ENCODE measurements at places on chromosomes 6 and 20.

- DNase-seq = no peak
Measured at GRCh38 chr20:41902346-41902745, 284.2 kb upstream of the CHD6 start.

DNA sequence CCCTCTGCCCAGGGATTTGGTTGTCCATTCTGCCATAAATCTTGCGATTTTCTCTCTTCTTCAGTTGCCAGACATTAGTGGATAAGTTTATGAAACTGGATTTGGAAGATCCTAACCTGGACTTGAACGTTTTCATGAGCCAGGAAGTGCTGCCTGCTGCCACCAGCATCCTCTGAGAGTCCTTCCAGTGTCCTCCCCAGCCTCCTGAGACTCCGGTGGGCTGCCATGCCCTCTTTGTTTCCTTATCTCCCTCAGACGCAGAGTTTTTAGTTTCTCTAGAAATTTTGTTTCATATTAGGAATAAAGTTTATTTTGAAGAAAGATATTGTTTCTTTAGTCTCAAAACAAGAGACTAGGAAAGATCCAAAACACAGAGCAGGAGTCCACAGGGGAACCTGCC lies at the start of gene SAPCD1:
Gene SAPCD1, plus strand, starts transcription at position 301 of the 400 bp plus-strand sequence. CDS start 399 bp downstream, outside the sequence.
- DNase-seq = no peak

- DNase-seq = no peak
Measured at GRCh38 chr6:33040157-33040556, 30.8 kb upstream of the HLA-DOA start.

DNA sequence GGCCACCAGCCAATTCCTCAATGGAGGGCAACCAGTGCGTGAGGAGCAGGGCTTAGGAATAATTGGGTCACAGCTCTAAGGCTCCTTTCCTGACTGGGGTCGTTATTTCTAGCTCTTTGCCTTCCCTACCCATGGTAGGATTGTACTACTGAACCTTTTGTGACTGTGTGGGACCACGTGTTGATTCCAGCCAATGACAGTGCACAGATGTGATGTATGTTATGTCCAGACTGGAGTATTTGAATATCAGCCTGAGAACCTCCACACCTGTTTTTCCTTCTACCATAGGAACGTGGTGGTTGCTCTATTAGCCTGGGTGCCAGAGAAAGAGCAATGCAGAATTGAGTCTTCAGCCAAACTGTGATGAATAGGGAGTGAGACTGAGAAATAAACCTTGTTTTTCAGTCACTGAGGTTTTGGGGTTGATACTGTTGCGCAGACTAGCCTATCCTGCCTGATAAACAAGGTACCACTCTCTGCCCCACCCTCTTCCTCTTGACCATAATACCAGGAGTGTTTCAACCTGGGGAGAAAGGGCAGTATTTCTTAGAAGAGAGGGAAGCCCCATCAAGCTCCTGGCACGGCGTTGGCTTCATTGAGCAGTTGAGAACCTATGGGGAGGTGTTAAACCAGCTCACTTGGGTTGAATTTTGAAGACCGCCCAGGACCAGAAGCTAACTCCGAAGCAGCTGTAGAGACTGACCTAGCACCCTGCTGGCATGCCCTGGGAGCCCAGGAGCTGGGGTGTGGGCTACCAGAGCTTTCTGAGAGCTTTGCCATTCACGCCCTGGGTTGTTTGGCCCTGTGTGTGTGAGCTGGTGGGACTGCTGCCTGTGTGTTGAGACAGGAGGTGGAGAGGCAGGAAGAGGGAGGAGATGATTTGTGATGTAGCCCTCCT lies 105.5 kb upstream of the BACH2 start:
- no peak for DNase-seq

DNA sequence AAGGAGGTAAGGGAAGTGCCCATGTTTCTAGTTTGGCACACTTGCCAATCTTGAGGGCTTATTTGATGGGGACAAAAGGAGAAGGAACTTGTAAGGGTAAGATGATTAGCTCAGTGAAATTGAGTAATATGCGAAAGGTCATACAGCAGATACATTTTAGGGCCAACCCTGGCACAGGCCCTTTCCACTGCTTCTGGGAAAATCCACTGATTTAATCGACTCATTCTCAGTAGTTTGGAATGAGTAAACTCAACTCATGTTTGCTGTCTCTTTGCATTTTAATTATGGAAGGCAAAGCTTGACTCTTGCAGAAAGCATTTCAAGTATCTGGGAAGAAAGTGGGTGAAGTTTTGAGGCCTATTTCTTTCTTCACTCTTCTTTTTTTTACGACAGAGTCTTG lies 20.0 kb downstream of the PHF20 start:
- DNase-seq = no peak

GRCh38 chr6:44627091-44627882 lies 239.8 kb downstream of the CDC5L start:
- no peak for DNase-seq

- no peak for DNase-seq
Measured at GRCh38 chr20:9353916-9354276, 160.5 kb upstream of the LAMP5 start.

DNA sequence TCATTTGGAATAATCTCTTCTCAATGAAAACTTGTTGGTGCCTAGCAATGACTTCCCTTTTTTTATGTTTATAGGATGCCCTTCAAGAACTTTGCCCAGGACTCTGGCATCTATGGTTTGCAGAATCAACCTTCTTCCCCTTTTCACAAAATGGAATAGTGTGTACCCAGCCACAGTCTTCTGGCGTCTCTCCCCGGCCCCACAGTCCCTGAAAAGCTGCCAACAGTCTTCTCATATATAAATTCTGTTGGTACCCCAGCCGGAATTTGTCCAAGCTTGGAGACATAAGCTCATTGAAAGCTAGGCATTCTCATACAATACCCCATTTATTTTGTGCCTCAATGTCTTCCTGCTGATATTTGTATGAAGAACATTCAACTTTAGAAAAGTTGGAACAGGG lies 26.4 kb upstream of the MCM3 start:
- no peak for DNase-seq

DNA sequence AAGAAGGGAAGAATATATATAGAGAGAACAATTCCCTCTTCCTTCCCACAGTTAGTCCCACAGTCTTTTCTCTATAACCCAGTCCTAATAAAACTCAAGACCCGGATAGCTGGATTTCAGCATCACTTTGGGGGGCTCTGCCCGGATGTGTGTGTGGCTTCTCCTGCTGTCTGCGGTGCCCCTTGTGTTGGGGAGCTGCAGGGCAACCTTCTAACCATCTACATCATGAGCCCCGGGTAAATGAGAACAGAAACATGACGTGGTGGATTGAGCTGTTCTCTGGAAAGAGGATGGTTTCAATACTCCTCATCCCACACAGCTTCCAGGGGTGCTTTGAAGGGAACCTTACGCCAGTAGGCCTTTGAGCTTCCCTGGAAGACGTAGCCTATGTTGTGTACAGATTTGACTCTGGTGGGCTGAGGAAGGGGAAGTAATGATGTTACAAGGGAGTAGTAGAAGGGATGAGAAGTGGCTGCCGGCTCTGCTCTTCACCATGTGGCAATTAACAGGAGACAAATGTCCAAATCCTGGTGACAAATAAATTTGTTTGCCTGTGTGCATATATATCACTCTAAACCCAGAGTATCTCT lies 13.5 kb upstream of the PRDM1 start:
- no peak for DNase-seq

DNA sequence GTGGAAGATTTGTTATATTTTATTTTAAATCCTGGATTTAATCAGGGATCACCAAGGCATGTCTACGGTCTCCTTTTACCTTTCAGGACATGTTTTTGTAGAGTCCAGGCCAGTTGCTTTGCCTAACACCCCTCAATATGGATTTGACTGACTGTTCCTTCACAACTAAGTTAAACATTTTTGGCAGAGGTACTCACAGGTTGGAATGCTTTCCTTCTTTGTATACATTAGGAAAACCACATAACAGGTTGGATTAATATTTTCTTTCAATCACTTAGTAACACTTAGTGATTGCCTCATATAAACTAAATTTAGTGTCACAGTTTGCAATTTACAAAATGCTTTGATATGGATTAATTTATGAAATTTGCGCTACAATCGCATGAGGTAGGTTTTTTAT lies 64.5 kb downstream of the IPCEF1 start:
- no peak for DNase-seq

DNA sequence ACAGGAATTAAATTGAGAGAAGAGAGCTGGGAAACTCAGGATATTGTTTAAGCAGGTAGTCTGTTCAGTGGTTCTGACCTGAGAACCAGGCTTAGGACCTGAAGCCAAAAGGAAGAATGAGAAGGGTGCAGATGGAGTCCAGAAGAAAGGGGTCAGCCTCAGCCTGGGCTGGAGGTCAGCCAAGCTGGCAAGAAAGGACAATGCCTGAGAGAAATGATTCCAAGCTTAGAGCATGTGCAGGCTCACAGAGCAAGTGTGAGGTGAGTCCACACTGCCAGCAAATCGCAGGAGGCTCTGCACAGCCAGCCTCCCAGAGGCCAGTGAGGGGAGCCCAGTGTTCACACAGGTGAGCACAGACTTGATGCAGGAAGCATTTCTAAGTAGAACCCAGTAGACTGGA lies 47.3 kb downstream of the DAAM2 start:
- DNase-seq = no peak

DNA sequence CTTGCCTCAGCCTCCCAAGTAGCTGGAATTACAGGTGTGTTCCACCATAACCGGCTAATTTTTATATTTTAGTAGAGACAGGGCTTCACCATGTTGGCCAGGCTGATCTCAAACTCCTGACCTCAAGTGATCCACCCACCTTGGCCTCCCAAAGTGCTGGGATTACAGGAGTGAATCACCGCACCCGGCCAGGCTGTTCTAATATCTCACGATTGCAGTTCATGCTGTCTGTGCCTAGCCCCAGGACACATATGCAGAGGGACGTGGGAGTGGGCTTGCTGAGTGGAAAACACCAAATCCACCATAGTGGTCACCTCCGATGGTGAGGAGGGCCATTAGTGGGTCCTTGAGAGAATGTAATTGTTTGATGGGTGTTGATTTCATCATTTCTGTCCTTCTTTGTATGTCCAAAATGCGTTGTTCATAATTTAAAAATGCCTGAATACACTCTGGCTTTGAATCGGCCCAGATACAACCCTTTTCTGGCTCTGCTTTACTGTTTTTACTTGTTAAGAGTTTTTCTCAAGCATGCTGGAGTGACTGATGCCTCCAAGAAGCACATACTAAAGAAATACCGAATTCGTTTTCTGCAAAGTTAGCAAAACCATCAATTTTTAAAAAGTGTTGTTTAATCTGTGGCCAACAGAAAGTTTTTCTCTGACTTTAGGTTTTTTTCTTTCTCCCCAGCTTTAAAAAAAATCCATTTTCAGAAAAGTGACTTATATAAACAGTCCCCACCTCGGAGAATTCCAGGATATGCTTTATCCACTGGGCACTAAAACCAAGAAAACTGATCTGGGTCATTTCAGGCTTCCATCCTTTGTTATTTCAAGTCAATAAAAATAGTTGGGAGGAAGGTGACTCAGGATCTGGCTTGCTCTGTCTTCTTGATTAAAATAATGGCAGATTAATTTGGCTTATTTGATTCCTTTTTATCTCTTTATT lies 18.8 kb upstream of the RALGAPA2 start:
- DNase-seq = no peak

GRCh38 chr6:108782179-108783041 lies 65.8 kb upstream of the ARMC2 start:
- peak; percentile 83 for DNase-seq

DNA sequence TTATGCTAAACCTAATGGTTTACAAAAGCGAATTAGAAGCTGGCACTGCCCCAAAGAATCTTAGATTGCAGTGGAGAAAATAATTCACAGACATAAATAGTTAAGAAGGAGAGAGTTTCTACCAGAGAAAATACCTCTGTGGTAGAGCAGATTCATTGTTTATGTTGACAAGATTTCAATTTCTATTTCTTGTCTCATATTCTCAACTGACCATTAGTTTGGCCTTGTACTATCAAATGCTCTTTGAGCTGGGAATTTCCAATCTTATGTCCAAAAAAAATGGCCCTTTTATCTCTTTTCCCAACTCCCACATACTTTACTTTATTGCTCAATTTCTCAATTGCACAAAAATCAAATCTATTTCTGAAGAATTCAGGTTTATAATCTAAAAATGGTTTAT lies 804.1 kb upstream of the CITED2 start:
- no peak for DNase-seq

- DNase-seq = no peak
Measured at GRCh38 chr6:77548190-77548589, 84.9 kb upstream of the HTR1B start.

DNA sequence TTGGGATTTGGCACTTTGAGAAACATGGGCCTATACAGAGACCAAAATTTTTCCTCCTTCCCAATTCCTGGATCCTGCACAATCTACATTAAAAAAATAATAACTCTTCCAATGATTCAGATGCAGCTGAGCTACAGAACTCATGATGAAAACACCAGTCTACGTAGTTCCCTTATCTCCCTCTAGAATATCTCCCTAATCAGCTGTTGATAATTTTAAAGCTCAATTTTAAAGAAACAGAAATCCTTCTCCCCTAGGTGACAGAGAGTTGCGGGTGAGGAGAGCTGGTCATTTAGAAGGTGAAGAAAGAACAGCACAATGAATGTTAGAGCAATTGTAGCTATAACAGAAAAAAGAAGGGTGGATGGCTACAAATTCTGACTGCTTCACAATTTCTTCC lies 175.6 kb upstream of the KCNK16 start:
- no peak for DNase-seq

DNA sequence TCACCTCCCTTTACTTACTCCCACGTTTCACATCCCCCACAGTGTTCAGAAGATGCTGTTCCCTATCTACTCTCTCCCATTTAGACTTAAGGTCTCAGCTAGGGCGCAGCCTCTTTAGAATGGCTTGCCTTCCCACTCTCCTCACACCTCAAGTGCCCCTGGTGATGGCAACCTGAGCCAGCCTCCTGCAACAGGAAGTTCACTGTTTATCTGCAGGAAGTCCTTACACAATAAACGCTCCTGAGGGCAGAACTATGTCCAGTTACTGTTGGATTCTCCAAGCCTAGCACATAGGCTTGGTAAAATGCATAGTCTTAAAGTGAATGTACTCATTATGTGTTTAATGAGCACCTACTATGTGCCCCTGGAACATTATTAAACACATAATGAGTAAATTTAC lies 21.9 kb upstream of the RAB22A start:
- DNase-seq = no peak

DNA sequence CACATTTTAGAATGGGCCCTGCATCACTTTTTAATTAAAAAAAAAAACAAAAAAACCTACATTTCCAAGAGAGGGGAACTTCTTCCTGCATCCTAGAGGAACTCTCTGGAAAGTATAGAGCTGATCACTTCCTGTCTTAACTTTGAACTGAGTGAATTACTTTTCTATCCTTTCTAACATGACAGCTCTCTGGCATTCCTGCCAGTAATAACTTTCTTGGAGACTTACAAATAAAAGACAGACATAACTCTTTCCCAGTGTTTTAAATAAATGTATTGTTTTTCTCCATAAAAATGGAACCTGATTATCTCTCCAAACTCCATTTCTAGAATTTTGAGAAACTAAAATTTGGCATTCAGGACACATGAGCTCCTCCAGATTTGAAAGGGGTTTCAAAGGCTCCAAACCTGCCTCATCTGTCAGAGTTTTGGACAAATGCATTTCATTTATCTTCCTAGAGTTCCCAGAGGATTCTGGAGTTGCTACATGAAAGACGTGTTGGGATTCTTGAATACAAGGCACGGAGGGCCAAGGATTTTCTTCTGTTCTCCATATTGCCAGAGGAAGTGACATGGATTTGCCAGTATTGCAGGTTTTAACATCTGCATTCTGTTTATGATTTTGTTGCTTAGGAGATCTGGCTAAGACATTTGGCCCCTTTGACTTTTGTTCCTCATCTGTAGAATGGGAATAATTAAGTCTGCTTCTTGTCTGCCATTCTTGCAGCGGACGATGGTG lies 2.0 kb upstream of the SMOC2 start:
- DNase-seq = no peak
